ENCODE measurements at places on chromosomes 1 and 21. TPM values are rescaled to one million over a fixed set of nuclear protein-coding genes. Genes with fewer than 3 reads are reported as not detected.

The KCNA2 gene
- 0.79 TPM for total RNA-seq

The CR1 gene
- 3.8 TPM for total RNA-seq

The CASQ1 gene
- 109 TPM for total RNA-seq

The GJA5 gene
- 5.3 TPM for total RNA-seq

The BGLAP gene
- 0.99 TPM for total RNA-seq

- no peak for DNase-seq
These were observed 7.6 kb upstream of the RGS16 start for GRCh38 chr1:182611787-182612186.

The CFHR2 gene
- not detected for total RNA-seq

- DNase-seq = no peak
These were observed 13.5 kb upstream of the TNFRSF1B start for GRCh38 chr1:12153181-12153785.

The PDXK gene
- 38.8 TPM for total RNA-seq

The PRR9 gene
- total RNA-seq = 187 TPM

The LCE1A gene
- 1.7 TPM for total RNA-seq

The IPO9 gene
- 22.3 TPM for total RNA-seq

The CTSS gene
- 54.9 TPM for total RNA-seq

DNA sequence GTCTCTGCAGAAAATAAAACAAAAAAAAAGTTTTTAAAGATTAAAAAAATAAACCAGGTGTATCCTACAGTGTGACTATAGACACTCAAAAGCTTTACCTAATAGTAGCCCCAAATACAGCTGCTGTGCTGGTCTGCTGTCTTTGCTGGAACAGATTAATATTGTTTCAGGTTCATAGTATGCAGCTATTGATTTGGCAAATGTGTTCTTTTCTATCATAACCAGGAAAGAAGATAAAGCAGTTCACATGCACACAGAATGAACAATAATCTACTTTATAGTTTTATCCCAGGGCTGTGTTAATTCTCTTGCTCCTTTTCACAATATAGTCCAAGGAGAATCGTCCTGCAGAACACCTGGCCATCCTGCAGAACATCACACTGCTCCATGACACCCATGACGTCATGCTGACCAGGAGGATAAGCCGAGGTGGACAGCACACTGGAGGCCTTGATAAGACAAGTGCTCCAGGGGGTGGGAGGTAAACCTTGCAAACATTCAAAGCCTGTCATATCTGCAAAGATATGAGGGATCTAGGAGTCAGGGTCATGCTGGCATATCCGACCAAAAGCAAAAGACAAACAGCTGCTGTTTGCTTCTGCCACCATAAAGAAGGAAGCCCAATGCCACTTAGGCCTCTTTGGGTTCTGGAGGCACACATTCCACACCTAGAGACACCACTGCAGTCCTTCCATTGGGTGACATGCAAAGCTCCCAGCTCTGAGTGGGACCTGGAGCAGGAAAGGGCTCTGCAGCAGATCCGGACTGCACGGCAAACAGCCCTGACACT is 86.1 kb upstream of the SLC2A1 start:
- no peak for DNase-seq

- DNase-seq = peak; percentile 36
These were observed 21.7 kb upstream of the IRF2BP2 start for GRCh38 chr1:234631721-234632125.

DNA sequence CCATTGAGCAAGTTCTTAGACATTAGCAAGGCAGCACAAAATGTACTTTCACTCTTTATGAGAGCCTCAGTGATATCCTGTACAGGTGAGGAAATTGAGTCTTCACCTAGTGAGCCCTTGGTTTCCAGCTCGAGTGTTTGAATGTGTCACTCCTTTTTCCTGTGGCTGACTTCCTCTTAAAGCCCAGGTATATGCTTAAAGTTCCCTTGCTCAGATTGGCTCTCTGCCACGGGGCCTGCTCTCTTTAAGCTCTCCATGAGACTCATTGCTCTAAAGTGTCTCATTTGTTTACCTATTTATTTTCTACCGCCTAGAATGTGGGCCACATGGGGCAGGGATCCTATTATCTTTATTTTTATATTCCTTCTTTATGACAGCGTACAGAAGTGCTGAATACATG is 324.9 kb downstream of the SIPA1L2 start:
- no peak for DNase-seq

DNA sequence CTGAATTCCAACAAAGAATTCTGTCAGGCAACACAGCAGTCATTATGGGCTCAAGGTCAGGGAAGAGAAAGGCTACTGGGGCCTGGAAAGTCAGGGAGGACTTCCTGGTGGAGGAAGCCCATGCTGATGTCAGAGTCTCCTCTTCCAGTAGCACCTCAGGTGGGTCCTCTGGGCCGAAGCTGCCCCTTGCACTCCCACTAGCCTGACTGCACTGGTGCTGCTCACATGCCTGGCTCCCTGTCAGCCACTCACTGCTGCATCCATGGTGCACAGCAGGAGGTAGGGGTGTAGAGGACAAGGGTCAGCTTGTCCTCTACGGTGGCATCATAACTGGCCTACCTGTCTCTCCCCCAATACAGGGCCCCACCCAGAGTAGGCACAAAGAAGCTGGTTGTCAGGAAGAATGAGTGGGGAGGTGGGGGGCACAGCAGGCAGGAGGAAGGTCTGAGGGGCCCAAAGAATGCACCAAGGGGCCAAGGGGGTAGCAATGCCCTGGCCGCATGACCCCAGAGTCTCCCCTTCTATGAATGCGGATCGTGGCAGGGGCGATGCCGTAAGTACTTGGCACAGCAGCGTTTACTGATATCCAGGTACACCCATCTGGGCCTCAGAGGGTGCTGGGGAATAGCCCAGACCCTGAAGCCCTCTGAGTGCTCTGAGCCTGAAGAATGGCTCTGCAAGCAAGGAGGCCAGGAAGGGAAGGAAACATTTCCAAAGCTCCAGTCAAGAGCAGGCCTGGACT is 80.3 kb downstream of the GLIS1 start:
- DNase-seq = no peak

DNA sequence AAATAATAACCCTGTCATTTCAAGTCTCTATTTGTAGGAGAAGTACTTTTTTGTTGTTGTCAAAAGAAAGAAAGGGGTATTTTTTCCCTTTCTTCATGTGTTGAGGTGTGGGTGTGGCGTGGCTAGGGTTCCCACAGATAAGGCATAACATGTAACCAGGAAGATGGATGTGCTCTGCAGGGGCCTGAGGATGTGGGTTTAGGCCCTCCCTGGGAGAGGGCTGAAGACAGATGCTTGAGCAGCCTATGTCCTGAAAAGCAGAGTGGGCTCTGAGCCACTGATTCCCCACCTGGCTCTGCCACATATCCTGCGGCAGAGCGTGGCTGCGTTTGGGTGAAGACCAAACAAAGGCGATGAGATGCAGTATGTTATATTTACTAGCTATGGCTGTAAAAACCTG is 13.9 kb upstream of the ADAR start:
- DNase-seq = no peak

- no peak for DNase-seq
These were observed 100.7 kb upstream of the SLC25A33 start for GRCh38 chr1:9438431-9439073.

GRCh38 chr1:109500941-109501381 is 7.1 kb downstream of the CYB561D1 start:
- DNase-seq = peak; percentile 3

GRCh38 chr1:56816264-56816663 is 2.9 kb downstream of the FYB2 start:
- no peak for DNase-seq

GRCh38 chr1:200899015-200899386 is 4.3 kb downstream of the INAVA start:
- no peak for DNase-seq

DNA sequence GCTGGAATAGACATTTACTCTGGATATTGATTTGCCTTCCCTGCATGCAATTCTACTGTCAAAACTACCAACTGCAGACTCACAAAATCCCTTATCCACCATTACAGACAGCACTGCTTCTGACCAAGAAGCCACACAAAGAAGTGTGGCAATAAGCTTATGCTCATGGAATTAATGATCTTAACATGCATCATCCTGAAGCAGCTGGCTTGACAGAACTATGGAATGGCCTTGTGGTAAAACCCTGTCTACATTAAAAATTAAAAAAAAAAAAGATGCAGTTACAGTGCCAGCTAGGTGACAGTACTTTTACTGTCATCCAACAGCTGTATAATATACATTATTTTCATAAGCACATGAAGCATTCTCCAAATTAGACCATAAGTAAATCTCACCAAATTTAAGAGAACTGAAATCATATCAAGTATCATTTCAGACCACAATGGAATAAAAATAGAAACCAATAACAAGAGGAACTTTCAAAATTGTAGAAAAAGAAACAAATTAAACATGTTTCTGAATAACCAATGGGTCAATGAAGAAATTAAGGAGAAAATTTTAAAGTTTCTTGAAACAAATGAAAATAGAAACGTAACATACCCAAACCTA is 70.7 kb downstream of the SCMH1 start:
- no peak for DNase-seq

- DNase-seq = no peak
These were observed 16.5 kb upstream of the OVAAL start for GRCh38 chr1:180542113-180542837.

GRCh38 chr1:243457363-243457982 is 201.6 kb downstream of the SDCCAG8 start:
- DNase-seq = no peak

DNA sequence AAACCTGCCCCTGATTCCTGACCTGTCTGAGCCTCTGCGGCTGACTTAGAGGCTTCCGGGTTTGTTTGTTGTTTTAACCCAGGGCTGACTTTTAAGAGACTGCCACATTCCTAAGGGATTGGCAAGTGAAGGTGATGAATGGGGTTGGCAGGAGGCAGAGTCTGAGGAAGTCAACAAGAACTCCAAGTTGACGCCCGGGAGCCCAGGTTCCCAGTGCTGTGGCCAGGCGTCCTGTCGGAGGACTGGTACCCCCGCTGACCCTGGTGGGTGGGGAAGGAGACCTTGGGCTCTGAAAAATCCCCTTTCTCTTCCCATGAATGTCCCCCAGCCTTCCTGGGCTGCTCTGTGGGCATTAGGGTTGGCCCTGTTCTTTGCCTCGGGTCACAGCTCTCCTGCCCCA is 19.7 kb upstream of the EPS8L3 start:
- no peak for DNase-seq

The GRIK1 gene
- 0.99 TPM for total RNA-seq

- DNase-seq = no peak
These were observed 3.7 kb downstream of the RSPO1 start for GRCh38 chr1:37631036-37631435.

DNA sequence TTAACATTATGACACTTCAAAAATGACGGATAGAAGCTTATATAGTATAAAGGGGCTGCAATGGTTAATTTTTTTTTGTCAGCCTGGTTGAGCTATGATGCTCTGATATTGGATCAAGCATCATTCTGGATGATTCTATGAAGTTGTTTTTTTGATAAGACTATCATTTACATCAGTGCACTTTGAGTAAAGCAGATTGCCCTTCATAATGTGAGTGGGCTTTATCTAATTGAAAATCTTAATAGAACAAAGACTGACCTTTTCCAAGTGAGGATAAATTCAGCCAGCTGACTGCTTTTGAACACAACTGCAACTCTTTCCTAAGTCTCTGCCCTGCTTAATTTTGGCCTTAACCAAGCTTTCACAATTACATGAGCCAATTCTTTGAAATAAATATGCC is 1476.2 kb downstream of the NCAM2 start:
- DNase-seq = no peak

DNA sequence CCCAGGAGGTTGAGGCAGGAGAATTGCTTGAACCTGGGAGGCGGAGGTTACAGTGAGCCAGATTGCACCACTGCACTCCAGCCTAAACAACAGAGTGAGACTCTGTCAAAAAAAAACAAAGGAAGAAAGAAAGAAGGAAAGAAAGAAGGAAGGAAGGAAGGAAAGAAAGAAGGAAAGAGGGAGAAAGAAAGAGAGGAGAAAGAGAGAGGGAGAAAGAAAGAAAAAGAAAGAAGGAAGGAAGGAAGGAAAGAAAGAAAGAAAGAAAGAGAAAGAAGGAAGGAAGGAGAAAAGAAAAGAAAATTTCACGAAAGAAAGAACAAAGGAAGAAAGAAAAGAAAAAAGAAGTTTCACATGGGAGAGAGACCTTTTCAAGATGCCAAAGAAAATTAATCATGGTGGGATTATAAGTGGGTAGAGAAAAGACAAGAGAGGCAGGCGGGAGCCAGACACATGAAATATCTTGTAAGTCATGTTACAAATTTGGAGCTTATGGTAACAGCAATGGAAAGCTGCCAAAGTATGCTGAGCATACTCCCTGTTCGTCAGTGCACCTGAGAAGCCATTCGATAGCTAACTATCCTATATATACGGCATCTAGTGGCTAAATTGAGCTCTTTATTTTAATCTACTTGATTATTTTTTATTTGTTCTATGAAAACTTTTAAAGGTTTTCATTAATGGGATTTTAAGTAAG is 41.3 kb upstream of the TNFSF4 start:
- no peak for DNase-seq

GRCh38 chr1:176643536-176643935 is 180.6 kb downstream of the PAPPA2 start:
- no peak for DNase-seq

DNA sequence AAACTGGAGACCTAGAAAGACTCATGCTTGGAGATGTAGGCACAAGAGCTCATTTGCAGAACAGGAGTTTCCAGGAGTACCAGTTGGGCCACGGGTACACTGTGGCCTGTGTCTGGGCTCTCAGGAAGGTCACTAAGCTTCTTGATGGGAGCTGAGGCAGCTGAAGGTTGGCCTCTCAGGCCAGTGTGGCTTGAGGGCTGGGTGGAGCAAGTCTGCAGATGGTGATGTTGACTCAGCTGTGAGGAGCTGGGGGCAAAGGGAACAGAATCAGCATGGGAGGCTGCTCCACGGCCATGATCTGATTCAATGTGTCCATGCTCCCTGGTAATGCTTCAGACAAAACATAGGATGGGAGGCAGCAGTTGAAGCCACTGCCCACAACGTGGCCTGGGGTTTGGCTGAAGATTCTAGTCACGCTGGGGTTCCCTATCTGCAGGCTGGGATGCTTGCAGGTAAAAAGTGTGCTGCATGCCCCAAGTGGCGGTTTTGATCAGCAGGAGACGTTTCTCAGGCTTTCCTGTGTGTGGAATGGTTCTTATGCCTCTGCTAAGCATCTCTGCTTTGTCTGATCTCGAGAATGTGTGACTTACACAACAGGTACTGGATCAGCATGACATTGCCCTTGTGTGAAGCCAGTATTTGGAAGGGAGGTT is 15.4 kb upstream of the TENT5C start:
- DNase-seq = no peak

- no peak for DNase-seq
These were observed 64.8 kb upstream of the ATP5PO start for GRCh38 chr21:33980276-33980916.

- DNase-seq = no peak
These were observed 24.9 kb upstream of the ETS2 start for GRCh38 chr21:38780879-38781278.

- no peak for DNase-seq
These were observed 32.6 kb upstream of the FMO2 start for GRCh38 chr1:171152549-171152948.

DNA sequence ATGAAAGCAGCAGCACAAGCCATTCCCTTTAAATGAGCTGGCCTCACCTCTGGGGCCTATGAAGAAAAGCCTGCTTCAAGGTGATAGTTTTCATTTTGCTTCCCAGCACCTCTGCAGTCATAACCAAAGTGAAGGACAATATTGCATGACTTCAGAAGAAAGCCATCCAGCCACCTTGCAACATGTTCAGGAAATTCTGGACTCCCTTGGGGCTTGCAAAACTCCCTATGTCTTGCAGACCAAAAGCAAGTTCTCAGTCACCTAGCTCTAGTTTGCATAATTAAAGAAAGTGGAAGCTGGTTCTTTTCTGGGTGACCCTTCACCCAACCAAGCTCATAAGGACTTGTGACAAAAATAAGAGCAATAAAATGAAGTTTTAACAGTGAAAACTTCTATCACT is 87.6 kb downstream of the GFI1 start:
- no peak for DNase-seq

GRCh38 chr1:9244501-9245229 is 10.1 kb downstream of the H6PD start:
- no peak for DNase-seq

The SPATA45 gene
- 0.89 TPM for total RNA-seq
